ENCODE measurements at places on chromosomes 4 and X. TPM values are rescaled to one million over a fixed set of nuclear protein-coding genes. Genes with fewer than 3 reads are reported as not detected.

Gene UGT2A1
- total RNA-seq: not detected

Gene SEC24D
- 32.6 TPM for total RNA-seq

Gene RBM46
- not detected for total RNA-seq

Gene NOX1
- not detected for total RNA-seq

Gene GPR143
- total RNA-seq: not detected

Gene MED14
- 44.2 TPM for total RNA-seq

Gene PFKFB1
- 0.45 TPM for total RNA-seq

Measured in activated naive CD4-positive, alpha-beta T cell treated with anti-CD3 and anti-CD28 coated beads, Interleukin-2, amount 10 ng/mL, durations not matched to agents 5 hours and 36 hours (primary cell).